ENCODE measurements at places on chromosomes 4 and X.

GRCh38 chr4:52588097-52588496, 71.0 kb downstream of the USP46 start:
- DNase-seq = no peak

- no peak for DNase-seq
Measured at GRCh38 chr4:126086041-126086440, 771.3 kb downstream of the FAT4 start.

DNA sequence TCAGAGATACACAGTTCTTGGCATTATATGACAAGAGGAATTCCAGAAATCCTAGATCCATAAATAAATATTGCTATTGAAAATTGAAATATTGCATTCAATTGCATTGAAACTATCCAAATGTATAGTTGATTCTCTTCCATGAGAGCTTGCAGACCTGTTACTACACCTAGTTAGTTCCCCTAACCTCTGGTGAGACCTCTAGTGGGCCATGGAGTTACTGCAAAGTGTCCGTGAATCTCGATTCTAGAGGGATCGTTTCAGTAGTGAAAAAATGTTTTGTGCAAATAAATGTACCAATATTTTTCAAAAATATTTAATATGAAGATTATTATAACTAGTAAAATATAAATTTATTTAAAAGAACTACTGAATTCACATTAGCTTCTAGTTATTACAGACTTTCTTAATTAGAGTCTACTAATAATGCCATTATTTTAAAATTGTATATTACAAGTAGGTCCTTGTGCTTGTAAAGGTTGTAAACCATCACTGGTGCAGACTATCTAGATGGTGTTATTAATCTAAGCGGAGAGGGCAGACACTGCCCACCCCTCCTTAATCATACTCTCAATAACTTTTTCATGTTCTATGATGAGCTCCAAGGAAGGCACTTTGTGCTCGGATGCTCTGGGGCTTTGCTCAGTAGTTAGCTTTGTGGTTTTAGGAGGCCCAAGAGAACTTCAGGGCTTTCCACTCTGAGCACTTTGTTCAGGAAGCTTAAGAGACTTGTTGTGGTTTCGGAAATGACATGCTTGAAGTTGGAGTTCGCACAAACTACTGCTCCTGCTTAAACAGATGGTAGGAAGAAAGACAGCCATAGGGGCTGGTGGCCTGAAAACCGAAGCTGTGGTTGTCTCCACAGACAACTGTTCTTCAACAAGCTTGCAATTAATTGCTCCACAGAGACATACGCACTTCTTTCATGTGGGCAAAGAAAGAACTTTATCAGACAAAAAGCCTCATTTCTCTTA, 42.8 kb downstream of the IL21 start:
- peak; percentile 27 for DNase-seq

GRCh38 chrX:16213961-16214360, 46.7 kb downstream of the MAGEB17 start:
- no peak for DNase-seq

GRCh38 chrX:153901753-153902140, 2.7 kb upstream of the AVPR2 start:
- no peak for DNase-seq

DNA sequence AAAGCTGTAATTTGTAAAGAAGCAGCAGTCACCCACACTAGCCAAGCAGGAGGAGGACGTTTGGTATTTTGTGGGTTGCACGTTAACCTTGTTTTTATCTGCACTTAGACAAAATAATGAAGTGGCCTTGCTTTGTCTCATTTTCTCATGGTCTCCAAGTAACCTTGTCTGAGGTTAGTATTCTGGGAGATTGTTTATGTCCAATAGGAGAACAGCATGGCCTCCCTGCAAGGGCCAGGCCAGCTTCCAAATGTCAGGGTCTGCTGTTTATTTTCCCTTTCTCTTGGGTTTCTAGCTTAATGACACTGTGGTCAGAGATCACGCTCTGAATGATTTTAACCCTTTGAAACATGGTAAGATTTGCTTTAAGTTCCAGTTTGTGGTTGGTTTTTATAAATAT, 29.9 kb downstream of the PNMA6E start:
- no peak for DNase-seq

Data from activated naive CD8-positive, alpha-beta T cell treated with anti-CD3 and anti-CD28 coated beads, Interleukin-2, amount 50 U/mL, for 16 hours (primary cell).